ENCODE measurements at places on chromosomes 12 and 14. TPM values are rescaled to one million over a fixed set of nuclear protein-coding genes. Genes with fewer than 3 reads are reported as not detected.

DNA sequence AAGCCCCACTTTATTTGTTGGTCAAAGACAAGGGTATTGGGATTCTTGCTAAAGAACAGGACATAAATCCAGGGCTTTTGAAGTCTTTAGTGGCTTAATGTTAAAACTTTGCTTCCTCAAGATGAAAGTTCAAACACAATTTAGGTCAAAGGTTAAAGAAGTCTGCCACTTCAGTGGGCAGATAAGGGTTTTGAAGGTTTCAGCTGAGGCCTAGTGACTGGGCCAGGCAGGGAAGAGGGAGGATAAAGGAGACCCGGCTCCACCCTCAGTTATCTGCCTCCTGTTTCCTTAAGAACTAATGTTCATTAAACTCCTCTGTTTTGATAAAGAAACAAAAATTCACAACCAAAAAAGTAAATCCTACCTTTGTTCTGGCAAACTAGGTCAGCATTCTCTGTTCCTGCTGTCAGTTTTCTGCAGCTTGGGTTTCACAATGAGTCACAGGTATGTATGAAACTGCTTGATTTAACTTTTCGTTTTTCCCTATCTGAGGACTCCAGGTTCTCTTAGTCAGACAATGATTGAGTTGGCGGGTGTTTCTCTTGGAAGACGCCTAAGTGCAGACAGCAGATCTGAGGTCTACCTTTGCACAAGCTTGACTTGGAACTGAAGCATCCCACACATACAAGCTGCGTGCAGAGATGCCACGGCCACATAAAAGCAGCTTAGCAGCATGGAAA, 208.3 kb downstream of the EXOC5 start:
- DNase-seq = no peak

DNA sequence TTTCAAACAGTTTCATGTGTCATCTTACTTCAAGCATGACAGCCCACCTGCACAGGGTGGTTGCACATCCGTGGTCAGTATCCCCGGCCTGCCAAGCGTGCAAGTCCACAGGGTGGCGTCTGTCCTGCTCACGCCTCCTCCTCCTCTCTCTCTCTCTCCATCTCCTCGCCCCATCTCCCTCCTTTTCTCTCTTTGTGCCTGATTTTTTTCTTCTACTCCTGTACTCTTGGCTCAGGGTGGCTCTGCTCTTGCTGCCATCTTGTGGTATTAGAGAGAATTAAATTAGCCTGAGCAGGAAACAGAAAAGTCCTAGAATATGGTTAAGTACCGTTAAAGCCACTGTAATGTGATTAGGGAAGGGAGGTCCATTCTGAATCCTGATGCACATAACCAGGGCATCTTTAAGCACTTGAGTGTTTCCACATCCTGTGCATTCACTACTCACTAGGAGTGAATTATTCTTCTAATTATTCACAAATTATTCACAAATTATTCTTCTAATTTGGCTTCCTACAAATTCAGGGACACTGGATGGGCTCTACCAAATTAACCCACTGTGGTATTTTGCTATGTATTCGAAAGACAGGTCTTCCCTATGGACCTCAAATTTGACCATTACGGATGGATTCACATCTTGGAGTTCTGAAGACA, 25.5 kb upstream of the DTX1 start:
- no peak for DNase-seq

- no peak for DNase-seq
Measured at GRCh38 chr14:28651148-28651547, 115.4 kb upstream of the FOXG1 start.

OR6C2 gene
- not detected for total RNA-seq

FGF6 gene
- total RNA-seq = not detected

RTN1 gene
- total RNA-seq = 10.8 TPM

GRCh38 chr12:112868459-112869041, 38.2 kb upstream of the OAS1 start:
- no peak for DNase-seq

DNA sequence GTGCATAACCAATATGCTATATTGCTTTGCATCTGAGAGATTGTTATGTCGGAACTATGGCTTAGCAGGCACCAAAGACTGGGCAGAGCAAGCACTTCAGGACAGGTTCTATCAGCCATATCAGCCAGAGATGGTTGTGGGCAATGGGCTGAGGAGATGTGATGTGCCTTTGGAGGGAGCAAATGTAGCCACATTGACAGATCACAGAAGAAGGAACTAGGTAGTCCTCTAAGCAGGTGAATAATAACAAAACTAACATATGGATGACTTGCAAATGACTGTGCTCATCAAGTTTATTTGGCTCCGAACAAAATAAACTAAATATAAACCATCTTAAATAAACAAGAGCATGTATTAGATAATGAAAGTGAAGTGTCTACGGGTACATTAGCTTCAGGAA, 291.7 kb downstream of the RMST start:
- no peak for DNase-seq

LRRC10 gene
- total RNA-seq = not detected
